ENCODE measurements at places on chromosomes 2 and 18.

DNA sequence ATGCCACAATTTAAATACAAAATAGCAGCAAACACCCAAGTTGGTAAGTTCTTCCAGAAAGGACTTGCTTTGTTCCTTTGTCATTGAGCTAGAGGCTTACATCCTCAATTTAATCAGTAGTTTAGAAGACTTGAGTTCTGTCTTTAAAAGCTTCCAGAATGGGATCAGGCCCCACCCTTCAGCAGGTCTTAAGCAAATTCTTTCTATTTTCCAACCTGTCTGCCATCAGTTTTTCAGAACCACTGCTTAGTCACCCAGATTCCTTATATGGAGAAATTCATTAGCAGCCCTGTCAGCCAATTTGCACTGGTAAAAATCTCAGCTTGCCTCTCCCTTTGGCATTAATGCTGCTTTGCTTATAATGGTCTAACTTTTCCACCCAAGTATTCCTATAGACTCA, 263.6 kb upstream of the HNMT start:
- DNase-seq: no peak

DNA sequence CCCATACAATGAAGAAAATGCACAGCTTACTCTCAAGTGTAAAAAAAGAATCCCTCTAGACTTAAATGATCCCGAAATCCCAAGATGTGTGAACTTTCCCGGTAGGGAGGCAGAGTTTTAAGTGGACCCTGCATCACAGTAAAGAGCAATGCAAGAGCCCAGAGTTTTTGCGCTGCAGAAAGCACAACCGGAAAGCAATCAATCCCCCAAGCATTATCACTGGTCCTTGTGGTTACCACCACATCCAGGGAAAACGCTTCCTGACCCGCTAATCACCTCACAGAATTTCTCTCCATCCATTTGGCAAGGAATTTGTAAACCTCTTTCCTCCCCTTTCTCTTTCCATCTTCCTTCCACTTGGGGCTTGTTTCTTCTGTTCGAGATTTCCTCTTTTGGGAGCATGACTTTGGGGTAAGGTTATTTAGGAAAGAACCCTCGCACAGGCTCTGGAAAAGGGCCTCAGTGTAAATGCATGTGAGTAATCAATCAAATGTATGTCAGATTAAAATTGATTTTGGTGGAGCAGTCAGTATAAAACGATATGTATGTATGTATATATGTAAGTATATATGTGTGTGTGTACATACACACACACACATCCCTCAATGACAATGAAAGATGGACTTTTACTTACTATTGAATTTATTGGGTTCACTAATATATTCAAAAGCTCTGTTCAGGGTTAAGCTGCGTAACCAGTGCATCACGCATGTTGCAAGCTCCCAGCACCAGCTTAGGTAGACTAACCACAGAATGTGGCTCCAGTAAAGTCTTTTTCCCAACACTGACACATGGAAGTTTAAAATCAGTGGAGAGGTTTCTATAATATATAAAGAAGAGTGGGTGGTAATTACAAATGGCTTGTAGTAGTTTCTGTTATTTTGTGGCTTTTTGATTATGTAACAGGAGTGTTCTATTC, 1.6 kb downstream of the PLCL1 start:
- no peak for DNase-seq

- DNase-seq: no peak
Observed at GRCh38 chr2:23606196-23606595, 221.2 kb downstream of the KLHL29 start.

GRCh38 chr18:905948-906415, 1.3 kb downstream of the ADCYAP1 start:
- DNase-seq: no peak

- DNase-seq: no peak
Observed at GRCh38 chr18:72674710-72675109, 130.6 kb upstream of the CBLN2 start.

DNA sequence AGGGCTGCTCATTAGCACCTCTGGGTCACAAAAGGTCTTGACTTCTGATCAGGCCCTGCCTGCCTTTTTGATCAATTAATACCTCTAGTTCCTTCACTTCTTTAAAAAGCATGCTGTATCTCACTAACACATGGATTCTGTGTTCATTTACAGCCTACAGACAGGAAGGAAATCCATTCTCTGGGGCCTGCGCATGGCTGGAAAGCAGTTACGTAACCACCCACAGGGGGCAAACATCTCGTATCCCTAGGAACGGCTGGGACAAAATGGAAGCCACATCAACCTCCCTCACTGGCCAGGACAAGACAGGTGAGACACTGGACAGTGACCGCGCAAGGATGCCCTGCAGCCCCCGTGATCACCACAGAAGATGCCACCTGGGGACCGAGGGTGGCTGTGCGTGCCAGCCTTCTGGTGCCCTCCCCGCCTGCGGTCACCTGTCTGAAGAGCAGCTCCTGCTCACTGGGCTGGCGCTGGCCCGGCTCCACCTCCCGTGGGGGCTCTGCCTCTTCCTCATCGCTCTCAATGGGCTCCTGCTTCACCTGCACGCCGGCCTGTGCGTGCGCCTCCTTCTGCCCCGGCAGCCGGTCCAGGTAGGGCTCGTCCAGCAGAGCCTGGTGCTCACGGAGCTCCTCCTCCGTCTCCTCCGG, 266.9 kb downstream of the TWIST2 start:
- no peak for DNase-seq

DNA sequence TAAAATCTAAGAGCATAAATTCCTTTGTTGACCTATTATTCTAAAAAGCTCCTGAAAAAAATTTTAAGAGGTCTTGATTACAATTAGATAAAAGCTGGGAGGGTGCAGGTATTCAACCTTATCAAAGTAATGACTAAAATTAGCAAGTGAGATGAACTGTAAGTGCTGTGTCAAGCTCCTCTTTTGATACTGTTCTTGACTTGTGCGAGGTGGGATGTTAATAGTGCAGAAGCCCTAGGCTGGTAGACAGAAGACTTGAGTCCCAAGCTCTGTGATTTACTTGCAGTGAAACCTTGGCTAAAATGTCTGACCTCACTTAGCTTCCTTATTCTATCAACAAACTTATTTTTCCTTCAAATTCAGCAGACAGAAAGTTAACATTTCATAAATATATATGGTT, 637.5 kb downstream of the DSC3 start:
- no peak for DNase-seq

GRCh38 chr2:181810823-181811695, 80.5 kb upstream of the ITPRID2 start:
- DNase-seq: peak; percentile 22

- DNase-seq: no peak
Observed at GRCh38 chr2:8202132-8202531, 479.7 kb upstream of the ID2 start.

- no peak for DNase-seq
Observed at GRCh38 chr2:159366538-159366937, 80.0 kb upstream of the WDSUB1 start.

DNA sequence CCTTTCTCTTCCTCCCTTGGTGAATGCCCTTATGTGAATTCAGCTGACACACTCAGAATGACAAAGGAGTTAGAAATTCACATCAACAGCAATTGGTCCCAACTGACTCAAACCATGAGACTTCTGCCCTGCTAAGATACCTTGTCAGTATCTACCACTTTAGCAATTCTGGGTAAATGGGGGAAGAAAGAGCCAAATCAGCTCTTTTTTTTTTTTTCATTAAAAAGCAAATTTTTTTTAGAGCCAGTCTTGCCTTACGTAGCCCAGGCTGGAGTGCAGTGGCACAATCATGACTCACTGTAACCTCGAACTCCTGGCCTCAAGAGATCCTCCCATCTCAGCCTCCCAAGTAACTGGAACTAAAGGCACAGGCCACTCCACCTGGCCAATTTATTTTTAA, 1.7 kb upstream of the PPP4R1 start:
- DNase-seq: peak; percentile 30

DNA sequence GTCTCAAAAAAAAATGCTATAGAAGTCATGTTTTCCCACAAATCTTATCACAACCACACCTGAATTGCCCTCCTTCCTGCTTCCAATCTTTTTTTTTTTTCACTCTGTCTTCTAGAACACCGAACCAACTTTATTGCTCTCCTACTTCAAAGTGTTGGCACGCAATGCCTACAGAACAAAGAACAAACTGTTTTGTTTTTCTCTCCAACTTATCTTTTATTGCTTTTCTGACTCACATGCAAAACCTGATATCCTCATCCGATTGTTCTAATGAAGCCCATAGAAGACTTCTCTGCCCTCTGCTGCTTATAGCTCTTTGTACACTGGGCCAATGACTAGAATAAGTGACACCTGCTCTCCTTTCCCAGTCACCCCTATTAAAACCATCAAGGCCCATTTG, 602.8 kb downstream of the EPHA4 start:
- DNase-seq: no peak

GRCh38 chr2:65030476-65031332, 25.5 kb upstream of the CEP68 start:
- no peak for DNase-seq

- no peak for DNase-seq
Observed at GRCh38 chr2:176148751-176149421, 2.5 kb upstream of the HOXD4 start.

DNA sequence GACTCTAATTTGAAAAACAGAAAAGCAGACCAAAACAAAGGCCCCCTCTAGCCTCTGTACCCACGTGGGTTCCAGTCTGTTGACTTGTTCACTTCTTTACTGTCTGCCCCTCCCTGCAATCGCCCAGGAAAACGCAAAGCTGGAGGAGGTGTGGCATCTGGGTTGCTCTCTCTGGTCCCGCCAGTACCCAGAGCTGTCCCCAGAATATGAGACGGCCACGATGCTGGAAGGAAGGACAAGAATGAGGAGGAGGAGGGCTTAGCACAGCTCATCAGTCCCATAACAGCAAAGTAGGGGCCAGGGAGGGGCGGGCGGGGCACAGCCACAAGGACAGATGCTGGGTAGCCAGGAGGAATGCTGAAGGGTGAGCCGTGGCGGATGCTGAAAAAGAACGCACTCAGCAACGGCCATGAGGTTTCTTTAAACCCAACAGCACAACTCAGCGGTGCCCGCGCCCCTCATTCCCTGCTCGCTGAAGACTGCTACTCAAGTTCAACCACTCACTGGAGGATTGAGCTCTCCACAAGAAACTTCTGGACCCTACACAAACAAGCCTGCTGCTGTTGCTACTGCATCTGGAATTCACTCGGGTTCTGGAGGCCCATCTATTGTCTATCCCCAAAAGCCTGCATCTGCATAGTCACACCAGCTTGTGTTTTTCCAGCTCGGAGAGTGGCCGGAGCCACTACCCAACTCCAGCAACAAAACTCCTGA, 187.7 kb downstream of the HDAC4 start:
- DNase-seq: no peak

- DNase-seq: no peak
Observed at GRCh38 chr2:24454294-24454693, 36.8 kb upstream of the NCOA1 start.

- DNase-seq: no peak
Observed at GRCh38 chr2:181947273-181947672, 38.4 kb upstream of the PPP1R1C start.

GRCh38 chr2:96760986-96761832, 507 bp downstream of the CNNM4 start:
- peak; percentile 50 for DNase-seq

GRCh38 chr2:106307860-106308259, 113.8 kb upstream of the UXS1 start:
- no peak for DNase-seq

DNA sequence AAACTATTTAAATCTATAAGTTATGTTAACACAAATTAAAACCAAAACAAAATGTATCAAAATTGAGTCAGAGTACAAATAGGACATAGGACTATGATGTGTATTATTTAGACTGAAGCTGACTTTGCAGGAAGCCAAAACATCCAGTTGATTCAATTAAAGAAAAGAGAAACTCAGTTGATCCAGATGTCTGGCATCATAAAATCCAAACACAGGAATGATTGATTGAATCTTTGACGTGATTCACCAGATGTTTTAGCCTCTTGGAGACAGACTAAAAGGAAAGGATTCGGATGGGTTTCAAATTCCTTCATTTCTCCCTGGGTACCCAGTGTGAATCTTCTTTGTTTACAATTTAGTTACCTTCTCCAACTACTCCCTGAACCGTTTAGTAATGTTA, 272.9 kb downstream of the IRS1 start:
- no peak for DNase-seq

- DNase-seq: no peak
Observed at GRCh38 chr18:10386956-10387355, 67.5 kb upstream of the APCDD1 start.

DNA sequence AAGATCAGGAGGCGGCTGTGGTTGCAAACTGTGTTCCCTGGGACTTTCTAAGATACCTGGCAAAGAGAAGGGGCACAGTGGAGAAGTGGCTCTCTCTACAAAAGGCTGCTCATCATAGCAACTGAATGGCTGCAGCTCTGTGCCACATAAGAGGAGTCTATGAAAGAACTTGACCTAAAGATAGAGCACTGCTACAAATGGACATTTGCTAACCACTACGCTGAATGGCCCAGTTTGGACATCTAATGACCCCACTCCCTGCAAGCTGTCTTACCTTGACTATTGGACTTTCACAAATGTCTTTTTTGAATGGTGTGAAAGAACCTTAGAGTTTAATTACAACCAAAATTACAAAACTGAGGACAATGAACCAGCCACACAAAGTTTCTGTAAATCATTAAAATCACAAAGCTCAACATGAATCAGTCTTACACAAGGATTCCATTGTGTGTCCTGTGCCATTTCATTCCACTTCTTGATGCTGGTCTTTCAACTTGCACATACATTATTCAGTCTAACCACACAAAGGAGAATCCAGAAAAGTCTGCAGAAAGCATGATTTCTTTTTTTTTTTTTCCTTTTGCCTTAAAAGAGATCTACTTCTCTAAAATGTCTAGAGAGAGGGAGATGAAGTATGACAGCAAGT, 154.0 kb downstream of the LAMA1 start:
- DNase-seq: no peak

DNA sequence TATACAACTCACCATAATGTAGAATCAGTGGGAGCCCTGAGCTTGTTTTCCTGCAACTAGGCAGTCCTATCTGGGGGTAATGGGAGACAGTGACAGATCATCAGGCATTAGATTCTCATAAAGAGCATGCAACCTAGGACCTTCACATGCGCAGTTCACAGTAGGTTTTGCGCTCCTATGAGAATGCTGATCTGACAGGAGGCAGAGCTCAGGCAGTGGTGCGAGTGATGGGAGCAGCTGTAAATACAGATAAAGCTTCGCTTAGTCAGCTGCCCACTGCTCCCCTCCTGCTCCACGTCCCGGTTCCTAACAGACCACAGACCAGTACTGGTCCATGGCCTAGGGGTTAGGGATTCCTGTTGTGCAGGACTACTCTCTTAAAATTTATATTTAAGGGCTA, 255.3 kb upstream of the POU3F3 start:
- no peak for DNase-seq
